NCI-H2171 (cell line): ENCODE measurements at places on chromosomes 4 and X.

GRCh38 chrX:115399306-115399705 lies 109.8 kb downstream of the LUZP4 start:
- no peak for DNase-seq

DNA sequence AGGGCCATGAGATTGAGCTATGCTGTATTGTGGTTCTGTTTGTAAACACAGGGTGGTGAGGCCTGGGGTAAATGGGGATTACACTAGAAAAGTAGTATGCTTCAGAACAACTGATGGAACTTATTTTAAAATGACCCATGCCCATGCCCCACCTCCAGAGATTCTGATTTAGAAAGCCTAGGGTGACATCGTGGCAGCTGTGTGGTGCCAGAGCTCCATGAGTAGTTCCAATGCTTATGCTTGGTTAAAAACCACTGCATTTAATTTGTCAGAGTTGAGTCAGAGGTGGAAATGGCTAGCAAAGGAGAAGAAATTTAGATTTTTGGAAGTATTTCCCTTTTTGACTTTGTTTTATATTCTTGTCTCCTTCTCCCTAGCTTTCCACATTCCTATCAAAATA lies 63.4 kb upstream of the PDE5A start:
- DNase-seq, result no peak

DNA sequence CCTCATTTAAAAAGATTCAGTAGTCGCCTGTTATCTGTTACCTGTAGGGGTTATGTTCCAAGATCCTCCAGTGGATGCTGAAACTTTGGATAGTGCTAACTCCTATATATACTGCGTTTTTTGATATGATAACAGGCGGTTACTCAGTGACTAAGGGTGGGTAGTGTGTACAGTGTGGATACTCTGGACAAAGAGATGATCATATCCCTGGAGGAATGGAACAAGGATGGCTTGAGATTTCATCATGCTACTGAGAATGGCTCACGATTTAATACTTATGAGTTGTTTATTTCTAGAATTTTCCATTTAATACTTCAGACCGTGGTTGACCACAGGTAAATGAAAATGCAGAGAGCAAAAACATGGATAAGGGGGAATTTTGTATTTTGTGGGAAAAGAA lies 21.5 kb downstream of the FAM47E start:
- DNase-seq, result no peak

DNA sequence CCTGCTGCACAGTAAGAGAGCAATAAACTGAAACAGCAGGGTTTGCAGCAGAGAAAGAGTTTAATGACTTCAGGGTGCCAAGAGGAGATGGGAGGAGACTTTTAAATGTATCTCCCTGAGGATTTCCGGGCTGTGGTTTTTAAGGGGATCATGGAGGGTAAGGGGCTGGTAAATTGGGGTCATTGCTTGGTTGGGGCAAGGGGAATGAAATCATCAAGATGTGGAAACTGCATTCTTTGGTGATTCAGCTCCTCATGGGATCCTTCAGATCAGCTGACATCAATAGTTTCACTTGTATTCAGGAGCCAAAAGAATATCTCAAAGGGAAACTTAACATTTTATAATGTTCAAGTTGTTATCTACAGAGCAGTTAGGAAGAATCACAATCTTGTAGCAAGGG lies 174.3 kb upstream of the ANXA10 start:
- DNase-seq, result no peak

GRCh38 chr4:128835498-128836222 lies 26.2 kb downstream of the JADE1 start:
- DNase-seq, result no peak

DNA sequence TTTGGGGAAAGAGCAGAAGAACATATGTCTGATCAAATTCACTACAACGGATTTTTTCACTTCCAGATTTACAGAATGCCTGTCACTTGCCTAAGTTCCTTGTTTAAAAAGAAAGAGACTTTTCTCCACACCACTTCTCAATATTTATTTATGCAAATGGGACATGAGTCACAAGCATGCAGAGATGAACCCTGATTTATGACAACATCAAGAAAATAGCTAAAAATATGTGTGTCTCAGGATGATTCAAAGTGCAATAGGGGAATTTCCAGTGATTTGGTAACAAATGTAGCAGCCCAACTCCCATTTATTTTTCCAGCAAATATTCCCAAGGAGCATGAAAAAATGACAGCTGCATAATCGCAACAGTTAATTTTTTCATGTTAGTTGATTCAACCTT lies 180.4 kb upstream of the FAT1 start:
- no peak for DNase-seq

GRCh38 chr4:104123021-104123420 lies 371.7 kb downstream of the CXXC4 start:
- no peak for DNase-seq

GRCh38 chrX:150502091-150502490 lies 66.3 kb upstream of the MTM1 start:
- no peak for DNase-seq

DNA sequence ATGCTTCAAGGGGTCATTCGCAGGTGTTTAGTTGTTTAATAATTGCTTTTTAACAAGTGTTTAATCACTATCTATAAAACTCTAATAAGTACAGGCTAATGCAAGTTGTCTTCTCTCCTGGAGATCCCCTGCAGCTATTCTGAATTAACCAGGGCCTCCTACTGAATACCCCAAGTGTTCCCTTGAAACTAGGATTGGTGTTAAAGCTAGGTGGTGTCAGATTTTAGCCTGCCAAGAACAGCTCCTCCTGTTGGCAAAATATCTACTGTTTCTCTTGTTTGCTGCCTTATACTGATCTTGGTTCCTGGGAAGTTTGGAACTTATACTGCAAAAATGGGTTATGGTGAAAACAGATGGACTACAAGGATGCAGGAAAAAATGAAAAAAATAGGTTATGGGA lies 26.1 kb upstream of the TMEM154 start:
- no peak for DNase-seq

GRCh38 chr4:176273736-176274135 lies 4.7 kb upstream of the ASB5 start:
- no peak for DNase-seq

DNA sequence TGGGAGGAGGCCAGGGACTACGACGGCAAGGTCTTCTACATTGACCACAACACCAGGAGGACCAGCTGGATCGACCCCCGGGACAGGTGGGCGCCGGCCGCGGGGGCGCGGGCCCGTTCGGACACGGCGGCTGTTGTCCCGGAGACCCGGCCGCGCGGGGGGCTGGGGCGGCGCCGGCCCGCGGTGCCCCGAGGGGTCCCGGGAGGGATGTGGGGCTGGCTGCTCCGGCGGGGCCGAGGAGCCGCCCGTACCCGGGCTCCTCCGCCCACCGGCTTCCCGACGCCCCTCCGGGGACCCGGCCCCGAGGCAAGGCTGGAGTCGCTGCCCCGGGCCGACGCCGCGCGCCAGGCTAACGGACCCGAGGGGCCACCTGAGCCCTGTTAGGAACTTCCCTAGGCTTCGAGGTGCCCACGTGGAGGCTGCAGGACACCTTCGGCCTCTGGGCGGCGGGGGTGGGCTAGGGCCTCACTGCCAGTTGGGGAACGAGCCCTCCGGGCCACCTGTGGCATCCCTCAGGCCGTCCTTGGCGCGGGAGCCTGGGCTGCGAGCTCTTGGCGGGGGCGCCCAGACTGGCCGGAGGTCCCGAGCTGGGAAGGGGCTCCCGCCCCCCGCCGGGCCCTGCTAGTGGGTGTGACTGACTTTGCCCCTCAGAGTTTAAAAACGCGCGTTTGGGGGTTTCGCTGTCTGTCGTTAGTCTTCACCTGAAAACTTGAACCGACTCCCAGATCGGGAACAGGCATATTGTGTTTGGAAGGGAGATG lies 660 bp downstream of the WWC2 start:
- DNase-seq, result no peak

DNA sequence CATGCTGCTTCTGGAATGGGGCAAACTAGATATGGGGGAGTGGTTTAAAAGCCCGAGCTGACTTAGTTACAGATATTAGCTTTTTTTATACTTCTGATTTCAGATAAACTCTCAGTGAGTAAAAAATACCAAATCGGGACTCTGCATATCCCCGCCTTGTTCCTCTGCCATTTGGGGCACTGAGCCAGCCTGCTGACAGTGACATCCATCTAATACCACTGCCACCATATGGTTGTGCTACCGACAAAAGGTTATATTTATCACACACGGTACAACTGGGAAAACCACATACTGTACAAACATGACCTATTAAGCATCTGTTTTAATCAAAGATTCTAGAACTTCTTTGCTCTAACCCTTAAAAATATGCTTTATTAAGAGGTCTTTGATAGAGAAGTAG lies 78.7 kb downstream of the GALNT7 start:
- DNase-seq, result peak; percentile 48

GRCh38 chrX:32673193-32673592 lies 538.2 kb downstream of the DMD start:
- DNase-seq, result no peak

DNA sequence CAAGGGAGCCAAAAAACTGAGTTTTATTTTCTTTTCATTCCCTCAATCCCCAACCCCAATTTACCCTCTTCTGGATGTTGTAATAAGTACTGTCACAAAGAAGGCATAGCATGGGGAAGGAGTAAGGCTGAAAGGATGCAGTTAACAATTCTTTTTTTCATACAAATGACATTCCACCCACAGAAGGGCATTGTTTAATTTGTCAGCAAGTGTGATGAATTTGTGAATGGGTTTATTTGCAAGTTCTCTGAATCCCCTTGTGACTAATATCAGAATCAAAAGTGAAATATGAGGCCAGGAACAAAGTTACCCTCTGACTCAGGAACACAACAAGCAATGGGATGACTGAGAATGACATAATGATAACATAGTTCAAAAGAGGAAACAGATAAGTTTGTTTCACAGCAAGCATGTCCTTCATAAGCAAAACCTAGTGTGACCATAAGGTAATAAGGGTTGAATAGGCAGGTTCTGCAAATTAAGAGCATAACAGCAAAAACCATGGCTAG lies 2.1 kb downstream of the GEMIN8 start:
- no peak for DNase-seq

DNA sequence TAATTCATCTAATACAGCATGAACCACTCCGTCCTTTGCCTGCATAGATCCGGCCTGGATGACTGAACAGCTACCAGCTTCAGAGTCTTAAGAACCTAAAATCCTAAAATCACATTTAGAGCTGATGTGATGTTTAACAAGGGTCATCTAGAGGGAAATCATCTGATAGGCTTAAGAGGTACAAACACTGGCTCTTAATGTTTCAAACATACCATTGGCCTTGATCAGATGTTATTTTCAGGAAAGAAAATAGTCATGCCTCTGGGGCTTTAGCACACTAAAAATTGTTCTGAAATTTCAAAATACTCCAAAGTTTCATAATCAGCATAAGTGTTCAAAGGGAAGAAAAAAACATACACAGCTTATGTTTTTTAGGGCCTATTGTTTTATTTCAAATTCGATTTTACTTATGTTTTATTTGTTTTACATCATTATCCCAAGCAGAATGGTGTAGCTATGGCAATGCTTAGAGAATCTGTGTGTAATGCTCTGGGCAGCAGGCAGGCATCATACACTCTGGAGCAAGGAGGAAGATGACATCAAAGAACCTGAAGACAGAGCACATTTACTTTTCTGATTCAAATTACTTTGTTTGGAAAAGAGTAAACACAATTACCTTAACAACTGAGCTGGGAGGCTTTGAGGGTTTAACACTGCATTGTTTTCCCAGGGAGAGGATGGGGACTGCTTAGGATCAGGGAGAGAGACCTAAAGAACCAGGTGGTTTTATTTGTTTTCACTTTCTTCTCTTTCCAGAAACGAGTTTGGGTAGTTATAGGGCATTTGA lies 25.3 kb upstream of the LEF1 start:
- DNase-seq, result no peak

DNA sequence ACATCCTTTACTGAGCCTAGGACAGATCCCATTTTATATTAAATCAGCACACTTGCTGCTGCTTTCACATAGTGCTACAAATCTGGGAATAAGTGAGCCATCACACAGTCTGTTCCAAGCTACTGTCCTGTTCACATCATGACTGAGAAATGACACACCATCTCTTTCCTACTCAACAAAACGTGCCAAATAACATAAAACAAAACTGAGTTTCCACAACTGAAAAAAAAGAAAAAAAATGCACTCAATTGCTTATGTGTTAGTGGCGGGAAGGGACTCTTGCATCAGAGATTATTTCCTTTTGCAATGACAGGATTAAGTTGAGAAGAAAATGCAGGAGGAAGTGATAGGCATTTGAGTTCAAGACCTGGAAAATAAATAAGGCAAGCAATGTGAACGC lies 109.0 kb downstream of the SHROOM4 start:
- no peak for DNase-seq

- no peak for DNase-seq
Observed at GRCh38 chr4:121073004-121073435, 685 bp upstream of the NDNF start.

DNA sequence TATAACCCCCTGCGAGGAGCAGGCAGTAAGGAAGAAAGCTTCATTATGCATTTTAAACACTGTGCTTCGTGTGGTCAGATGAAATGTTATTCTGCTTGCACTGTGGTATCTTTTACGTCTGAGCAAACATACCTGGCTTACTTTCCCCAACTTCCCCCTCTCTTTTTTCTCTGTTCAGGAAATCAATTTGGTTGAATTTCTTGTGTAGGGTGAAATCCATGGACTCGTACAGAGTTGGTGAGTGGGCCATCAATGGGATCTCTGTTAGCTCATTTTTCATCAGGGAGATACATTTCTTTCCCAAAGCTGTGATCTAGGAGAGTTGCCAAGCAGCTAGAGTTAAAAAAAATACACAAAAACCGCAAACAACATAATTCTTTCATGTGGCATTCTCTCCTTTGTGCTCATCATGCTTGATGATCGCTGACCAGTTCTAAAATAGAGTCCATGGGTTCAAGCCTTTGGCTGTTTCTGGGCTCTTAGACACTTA lies 98.5 kb downstream of the FRAS1 start:
- DNase-seq, result no peak

DNA sequence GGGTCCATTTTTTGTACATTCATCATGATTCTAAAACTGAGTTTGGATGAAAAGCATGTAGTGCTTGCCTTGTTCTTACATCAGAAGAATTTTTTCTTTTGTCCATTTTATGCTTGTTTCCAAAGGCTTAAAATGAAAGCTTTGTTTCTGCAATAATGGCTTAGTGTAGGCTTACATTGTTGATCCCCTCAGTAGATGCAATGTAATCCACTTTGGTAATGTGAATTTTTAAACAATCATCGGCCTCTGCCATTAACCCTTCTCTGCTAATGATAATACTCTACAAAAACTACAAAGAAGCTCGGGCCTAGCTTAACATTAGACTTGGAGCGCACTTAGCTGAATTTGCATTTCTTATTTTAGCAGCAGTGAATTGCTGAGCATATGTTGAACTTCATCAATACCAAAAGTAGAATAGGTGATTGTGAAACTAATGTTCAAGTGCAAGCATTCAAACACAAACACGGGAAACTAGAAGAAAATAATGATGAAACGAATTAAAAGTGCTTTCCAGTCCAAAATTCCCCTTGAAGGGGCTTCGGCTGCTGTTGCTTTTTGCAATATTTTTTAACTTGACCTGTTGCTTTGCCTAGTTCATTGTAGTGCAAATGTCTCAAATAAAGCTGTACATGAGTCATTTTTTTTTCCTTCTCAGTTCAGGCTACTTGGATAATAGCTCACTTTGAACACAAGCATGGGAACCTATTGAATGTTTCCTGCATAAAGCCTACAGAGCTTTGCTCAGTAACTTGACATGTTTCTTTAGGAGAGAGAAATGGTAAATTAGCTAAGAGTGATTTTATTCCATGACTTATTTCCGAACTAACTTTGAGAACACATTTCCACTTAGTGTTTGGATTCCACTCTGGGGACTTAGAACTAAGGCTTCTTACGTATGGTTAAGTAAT lies 66.5 kb downstream of the SLIT2 start:
- no peak for DNase-seq
